ENCODE measurements at places on chromosomes 16 and 17.

DNA sequence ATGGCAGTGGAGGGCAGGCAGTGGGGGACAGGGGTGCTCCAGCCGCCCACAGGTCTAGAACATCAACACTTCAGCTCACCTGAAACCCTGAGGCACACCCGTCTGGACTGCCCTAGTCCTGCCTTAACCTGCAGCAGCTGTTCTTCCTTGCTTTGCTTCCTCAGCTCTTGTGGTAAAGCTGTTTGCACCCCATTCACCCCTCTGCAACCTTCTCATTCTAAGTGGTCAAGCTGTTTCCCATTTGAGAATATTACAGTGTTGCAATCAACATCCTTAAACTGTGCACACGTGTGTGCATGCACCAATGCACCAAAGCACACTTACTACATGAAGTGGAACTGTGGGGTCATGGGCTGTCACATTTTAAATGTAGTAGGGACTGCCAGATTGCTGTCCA lies 32.4 kb downstream of the SCNN1B start:
- no peak for DNase-seq

DNA sequence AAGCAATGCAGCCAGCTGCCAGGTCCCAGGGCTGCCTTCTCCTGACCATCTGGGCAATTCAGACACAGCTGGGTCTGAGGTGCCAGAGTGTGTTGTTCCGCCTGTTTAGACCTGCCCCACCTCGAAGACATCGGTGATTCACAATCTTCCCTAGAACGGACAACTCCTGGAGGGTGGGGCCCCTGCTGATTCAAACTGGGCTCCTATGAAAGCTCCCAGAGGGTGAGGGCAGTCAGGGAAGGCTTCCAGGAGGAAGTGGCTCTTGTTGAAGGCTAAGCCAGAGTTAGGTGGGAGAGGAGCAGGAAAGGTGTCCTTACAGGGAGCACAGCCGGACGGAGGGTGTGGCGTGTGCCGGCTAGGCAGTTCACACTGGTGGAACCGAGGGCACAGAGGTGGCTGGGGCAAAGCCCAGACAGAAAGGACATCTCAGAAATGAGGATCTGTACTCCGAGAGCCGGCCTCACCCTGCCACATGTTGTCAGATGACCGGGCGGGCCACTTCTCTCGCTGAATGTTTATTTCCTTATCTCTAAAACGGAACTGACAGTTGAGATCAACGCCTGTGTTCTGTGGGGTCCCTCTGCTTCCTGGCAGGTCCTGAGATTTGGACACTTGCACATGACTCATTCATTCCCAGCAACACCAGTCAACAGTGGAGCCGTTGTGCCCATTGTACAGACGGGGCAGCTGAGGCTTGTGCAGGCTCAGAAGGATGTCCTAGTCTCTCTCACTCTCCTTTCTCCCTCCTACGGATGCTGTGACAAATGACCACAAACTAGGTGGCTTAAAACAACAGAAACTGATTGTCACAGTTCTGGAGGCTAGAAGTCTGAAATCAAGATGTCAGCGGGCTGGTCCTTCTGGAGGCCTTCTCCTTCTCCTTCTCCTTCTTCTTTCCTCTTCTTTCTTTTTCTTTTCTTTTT lies 26.9 kb upstream of the LITAF start:
- DNase-seq = no peak

- no peak for DNase-seq
These were observed 14.3 kb upstream of the PRKAR1A start for GRCh38 chr17:68497885-68498319.

- DNase-seq = no peak
These were observed 199.5 kb upstream of the CIBAR2 start for GRCh38 chr16:85311741-85312140.

- no peak for DNase-seq
These were observed 38.9 kb downstream of the USP31 start for GRCh38 chr16:23110257-23110899.

DNA sequence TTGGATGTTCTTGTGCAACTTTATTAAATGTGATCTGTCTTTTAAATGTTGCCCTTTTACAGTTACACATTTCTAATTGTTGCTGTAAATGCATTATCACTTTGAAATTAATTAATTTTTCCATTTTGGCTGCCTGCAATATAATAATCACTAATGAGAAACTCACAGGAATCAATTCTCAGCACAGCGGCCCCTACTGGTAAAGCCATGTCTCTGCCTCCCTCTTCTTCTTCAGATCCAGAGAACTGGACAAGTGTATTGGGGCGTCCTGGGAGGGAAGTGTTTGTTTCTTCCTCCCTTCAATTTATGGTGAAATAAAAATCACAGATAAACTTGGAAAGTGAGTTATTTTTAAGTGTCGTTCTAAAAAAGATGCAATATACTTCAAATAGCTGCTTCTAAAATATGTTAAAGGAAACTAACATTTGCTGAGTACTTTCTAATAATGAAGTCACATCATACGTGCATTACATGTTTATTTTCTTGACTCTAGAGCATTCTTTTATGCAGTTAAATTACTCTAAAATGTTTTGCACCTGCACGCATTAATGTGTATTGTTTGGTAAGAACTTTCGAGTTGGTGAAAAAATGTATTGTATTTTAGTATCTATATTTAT lies 338.0 kb downstream of the WWOX start:
- no peak for DNase-seq

- no peak for DNase-seq
These were observed 660.9 kb downstream of the MAF start for GRCh38 chr16:78939597-78939996.

GRCh38 chr16:30985401-30986128 lies 558 bp downstream of the HSD3B7 start:
- no peak for DNase-seq

DNA sequence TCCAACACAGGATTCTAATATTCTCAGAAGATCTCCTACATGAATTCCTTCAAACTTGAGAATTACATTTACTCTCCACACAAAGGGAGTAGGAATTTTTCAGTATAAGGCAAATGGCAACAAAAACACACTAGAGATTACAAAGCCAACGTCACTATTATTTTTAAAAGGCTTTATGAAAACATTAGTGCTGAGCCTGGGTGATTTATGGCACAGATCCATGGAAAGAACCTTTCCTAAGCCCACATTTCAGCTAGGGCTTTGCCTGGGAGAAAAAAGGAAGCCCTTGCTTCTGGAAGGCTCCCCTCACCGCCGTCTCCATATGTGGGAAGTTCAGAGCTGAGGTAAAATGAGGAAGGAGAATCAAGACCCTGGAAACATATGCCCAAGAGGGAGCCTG lies 499.4 kb upstream of the HSBP1 start:
- DNase-seq = no peak

- no peak for DNase-seq
These were observed 105.3 kb downstream of the SLC39A11 start for GRCh38 chr17:72987166-72987565.

- no peak for DNase-seq
These were observed 49.1 kb upstream of the TANC2 start for GRCh38 chr17:62916684-62917571.

GRCh38 chr17:16929757-16930520 lies 42.0 kb downstream of the TNFRSF13B start:
- no peak for DNase-seq

DNA sequence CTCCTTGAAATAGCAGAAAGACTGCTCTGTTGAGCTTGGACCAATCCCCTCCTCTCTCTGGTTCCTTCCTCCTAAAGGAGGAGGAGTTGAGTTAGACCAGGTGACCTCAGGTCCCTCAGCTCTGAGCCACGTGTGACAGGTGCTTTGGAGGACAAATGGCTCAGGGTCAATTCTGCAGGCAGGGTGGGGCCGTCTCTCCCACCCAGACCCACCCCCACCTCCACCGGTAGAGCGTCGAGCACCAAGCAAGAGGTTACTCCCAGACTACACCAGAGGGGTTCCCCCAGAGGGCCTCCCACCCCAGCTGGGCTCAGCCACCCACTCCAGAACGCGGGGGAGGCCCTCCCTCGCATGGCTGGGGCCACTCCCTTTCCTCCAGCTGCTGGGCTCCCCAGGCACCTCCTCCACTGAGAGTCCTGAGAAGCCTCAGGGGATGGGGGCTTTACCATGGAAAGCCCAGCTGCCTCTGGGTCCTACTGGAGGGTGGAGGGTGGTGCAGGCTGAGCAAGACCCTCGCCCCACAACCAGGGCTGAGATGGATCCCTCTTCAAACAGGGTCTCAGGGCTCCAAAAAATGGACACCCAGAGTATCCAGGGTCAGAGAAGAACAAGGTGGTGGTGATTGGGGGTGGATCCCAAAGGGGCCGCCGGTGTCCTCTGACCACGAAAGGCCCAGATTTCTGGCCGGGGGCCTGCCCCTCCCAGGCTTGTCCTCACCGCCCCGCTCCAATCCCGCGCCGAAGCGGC lies 7.6 kb downstream of the MYO1C start:
- DNase-seq = no peak

- no peak for DNase-seq
These were observed 1.5 kb upstream of the SYT17 start for GRCh38 chr16:19166500-19166899.

GRCh38 chr16:3536271-3536731 lies 35.5 kb downstream of the CLUAP1 start:
- DNase-seq = peak; percentile 86

DNA sequence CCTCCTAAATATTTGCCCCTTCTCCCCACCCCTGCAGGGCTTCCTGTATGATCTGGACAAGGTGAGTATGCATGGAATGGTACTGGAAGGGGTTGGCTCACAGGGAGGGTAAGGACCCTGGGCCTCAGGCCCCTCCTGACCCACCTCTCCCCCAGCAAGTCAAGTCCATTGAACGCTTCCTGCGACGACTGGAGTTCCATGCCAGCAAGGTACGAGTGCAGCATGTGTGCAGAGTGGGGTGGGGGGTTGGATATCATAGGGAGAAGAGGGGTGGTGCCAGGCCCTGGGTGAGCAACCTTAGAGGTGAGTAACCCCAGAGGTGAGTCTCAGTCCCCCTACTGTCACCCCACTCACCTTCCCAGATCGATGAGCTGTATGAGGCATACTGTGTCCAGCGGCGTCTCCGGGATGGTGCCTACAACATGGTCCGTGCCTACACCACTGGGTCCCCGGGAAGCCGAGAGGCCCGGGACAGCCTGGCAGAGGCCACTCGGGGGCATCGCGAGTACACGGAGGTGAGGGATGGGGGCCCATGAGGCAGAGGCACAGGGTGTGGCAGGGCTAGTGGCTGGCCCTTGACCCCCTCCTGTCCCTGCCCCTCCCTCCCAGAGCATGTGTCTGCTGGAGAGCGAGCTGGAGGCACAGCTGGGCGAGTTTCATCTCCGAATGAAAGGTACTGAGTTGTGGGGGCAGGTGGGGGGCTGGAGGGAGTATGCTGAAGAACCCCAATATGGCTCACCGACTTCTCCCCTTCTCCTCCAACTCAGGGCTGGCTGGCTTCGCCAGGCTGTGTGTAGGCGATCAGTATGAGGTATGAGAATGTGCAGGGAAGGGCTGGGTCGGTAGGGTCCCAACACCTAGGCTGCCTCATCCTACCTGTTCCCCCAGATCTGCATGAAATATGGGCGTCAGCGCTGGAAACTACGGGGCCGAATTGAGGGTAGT lies 11.3 kb downstream of the RIPOR1 start:
- DNase-seq = no peak

DNA sequence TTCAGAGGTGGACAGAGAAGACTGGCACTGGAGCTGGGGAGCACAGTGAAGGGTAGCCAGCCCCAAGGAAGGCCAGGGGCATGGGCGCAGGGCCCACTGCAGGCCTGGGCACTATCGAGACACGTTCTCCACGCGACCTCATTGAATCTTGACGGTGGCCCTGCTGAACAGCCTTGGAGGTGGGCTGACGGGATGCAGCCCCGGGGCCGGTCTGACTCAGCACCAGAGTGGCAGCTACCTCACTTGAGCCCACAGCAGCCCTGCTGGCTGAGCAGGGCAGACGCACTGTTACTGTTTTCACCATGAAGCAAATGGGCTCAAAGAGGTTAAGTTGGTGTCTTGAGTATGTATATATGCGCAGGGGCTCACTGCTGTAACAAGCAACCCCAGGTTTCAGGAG lies 78.8 kb upstream of the FOXF1 start:
- no peak for DNase-seq

DNA sequence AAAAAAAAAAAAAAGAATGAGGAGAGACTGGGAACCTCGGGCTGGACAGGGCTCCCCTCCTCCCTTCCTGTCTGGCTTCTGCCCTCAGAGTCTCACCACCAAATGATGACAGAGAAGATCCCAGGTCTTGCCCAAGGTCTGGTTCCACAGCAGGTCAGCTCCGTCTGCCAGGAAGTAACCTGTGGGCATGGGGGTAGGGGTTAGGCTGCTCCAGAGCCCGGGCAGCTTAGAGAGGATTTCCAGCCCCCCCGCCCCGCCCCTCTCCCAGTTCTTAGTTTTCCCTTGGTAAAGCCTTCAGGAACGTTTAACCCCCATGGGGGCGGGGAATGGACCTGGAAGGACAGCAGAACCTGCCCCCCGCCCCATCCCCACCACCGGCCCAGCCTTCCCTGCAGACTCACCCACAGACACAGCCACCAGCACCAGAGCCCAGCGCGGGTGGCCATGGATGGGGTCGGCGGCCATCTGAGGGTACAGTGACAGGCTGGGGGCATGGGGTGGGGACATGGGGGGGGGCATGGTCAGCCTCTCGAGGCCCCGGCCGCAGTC lies 700 bp downstream of the TLCD2 start:
- no peak for DNase-seq

GRCh38 chr17:57187391-57187790 lies 68.9 kb upstream of the MSI2 start:
- DNase-seq = no peak

DNA sequence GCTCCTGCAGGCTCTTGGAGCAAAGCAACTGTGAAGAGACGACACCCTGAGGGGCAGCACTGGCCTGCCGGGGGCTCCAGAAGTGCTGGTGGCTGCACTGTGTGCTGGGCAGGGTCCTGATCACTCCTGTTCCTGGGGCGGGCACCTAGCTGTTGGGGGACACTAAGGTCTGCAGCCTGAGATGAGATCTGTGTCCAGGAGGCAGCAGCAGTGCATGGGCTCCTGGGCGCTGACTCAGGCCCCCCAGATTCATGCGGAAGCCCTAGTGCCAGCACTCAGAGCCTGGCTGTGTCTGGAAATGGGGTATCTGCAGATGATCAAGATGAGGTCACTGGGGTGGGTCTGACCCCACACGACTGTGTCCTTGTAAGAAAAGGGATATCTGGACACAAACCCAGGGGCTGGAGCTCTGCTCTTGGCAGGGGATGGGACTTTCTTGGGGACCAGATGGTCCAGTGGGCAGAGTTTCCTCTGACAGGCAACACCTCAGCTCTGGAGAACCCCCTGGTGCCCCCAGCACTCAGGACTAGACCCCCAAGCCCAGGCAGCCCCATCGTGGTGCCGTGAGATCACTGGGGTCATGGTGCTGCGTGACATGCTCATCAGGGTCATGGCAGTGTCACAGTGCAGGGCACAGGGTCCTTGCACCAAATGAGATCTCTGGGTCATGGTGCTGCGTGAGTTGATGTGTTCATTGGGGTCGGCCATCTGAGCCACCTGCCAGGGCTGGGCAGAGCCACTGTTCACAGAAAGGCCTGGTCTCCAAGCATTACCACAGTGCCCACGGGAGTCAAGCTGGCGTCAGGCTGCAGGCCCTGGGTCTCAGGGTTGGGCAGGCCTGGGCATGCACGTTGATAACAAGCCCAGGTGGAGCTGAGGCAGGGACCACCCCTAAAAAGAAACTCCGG lies 9.5 kb downstream of the FAAP100 start:
- no peak for DNase-seq

GRCh38 chr17:751269-752001 lies 629 bp downstream of the GEMIN4 start:
- DNase-seq = no peak

Data from fibroblast of the conjunctiva (primary cell).